ENCODE measurements at places on chromosomes 4 and X.

GRCh38 chr4:108327642-108328382 lies 159.1 kb upstream of the LEF1 start:
- DNase-seq, result no peak

DNA sequence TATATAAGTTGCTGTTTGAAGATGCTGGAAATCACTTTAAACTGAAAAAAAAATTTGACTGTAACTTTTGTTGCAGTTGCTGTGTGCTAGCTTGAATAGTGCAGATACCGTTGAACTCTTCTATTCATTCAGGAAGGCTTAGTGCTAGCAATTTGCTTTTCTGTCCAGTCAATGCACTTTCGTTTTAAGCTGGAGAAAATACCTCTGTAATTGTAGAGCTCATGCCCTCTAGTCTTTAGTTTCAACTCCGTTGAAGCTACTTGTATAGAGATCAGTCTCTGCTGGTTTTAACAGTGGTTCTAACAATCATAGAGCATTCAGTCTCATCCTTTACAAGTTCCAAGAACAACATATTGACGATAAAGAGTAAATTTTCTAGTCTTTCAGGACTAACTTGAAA lies 49.0 kb upstream of the TRPC3 start:
- no peak for DNase-seq

DNA sequence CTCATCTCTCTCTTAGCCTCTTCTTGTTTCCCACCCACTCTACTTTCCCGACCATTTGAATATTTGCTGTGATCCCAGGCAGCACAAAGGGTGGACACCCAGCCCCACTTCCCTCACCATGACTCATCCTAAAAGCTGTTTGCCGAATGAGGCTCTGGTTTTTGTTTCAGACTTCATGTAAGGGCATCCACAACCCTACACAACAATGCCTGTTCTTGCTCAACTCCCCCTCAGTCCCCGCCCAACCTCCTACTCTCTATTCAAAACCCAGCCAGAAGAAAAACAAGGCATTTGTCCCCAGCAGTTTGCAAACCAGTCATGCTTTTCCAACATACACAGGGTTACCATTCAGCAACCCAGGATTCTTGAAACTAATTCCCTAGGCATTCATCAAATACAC lies 516.5 kb upstream of the CNKSR2 start:
- no peak for DNase-seq

- DNase-seq, result no peak
These were observed 237 bp downstream of the ANKRD17 start for GRCh38 chr4:73258436-73258685.

- no peak for DNase-seq
These were observed 36.4 kb downstream of the TMEM131L start for GRCh38 chr4:153502584-153502983.

GRCh38 chr4:123856689-123857545 lies 460.3 kb downstream of the SPRY1 start:
- DNase-seq, result peak; percentile 0

- DNase-seq, result no peak
These were observed 198.4 kb downstream of the MAML3 start for GRCh38 chr4:139955600-139955999.

GRCh38 chr4:25889589-25890503 lies 24.2 kb upstream of the SMIM20 start:
- no peak for DNase-seq

DNA sequence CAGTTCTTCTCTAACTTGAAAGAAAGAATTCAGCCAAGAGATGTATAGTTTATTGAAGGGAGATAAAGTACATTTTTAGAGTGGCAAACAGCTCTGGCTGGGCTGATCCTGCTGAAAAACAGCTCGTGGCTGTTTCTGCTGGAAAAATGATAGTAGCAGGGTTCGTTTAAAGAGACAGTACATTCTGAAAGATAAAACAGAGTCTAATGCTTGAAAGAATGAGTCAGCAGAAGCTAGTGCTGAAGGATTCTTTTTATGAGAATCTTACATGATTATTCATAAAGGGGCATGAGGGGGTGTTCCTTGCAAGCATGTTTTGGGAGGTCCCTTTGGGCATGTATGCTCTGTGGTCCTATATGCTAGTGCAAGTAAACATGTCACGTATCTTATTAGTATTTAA lies 790.0 kb downstream of the PCDH18 start:
- DNase-seq, result no peak

DNA sequence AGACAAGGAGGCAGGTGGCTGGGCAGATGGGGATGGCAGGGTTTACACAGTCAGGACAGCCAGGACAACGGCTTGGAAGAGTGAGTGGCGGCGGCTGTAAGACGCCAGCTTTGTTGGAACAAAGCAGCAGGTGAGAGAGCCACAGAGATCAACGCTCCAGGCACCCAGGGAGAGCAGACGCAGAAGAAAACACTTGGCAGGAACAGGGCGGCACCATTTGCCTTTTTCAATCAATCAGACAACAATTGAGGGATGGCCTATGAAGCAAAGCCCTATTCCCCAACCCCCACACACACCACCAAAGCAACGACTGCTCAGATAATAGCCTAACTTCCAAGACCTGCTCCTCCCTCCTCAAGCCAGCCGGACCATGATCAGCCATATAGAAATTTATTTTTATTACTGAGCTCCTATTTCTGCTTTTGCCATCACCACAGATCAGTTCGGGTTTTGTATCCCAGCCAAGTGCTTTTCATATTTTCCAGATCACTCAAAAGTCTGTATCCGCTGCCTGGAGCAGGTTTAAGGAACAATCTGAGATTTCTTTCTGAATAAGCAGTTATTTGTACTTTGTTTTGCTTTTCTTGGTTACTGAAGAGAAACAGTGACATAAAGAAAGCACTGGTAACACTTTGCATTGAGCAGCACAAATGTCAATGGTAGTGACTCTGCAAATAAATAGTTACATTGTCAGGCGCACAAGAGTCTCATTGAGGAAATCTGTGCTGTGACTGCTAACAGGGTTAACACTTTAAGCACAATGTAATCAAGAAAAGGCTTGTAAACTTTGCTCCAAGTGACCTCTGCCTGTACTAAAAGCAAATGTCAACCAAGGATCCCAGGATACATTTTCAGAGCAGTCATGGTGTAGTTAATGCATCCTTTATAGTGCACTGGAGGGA lies 81.8 kb upstream of the RBPJ start:
- DNase-seq, result no peak

DNA sequence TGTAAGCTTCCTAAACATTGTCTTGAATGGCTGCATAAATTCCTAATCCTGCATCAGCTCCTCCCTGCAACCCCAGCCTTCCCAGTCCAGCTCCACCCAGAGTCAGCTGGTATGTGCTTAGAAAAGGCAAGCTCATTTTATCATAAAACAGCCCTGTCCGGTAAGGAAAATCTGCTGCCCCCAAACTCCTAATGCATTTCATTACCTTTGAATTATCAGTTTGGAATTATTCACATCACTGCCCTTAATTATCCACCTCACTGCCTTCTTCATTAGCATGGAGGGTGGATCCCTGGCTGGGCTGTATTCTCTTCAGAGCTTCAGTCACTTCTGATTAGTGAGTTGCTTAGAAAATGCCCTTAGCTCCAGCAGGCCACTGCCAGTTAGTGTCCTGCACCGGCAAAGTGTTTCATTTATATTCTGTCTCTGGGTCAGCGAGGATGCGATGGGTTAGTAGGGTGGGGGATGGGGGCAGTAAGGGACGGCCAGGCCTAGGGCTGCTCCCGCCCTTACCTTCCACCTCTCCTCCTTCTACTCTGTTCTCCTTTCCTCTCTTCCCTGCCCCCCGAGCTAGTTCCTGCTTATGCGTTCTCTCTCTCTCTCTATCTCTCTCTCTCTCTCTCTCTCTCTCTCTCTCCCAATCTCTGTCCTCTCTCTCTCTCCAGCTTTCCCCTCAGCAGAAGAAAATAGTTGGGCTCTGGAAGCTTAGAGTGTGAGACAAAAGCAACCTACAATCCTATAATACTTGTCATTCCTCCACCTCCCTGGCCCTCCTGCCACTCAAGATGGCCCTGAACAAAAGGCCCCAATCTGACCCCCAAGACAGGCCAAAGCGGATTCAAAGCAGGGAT lies 174.8 kb upstream of the KLF3 start:
- no peak for DNase-seq

Measured in H54 (cell line).